ENCODE measurements at places on chromosomes 13 and 19. TPM values are rescaled to one million over a fixed set of nuclear protein-coding genes. Genes with fewer than 3 reads are reported as not detected.

- no peak for DNase-seq
These were observed 605.8 kb downstream of the UQCRFS1 start for GRCh38 chr19:28607066-28607583.

Gene ZNF784
- 3.6 TPM for total RNA-seq

GRCh38 chr13:36673838-36674326, at the start of gene SERTM1:
SERTM1 (plus strand) TSS chr13:36674020; CDS start chr13:36695079, 21,059 bp downstream.
- DNase-seq, result no peak

DNA sequence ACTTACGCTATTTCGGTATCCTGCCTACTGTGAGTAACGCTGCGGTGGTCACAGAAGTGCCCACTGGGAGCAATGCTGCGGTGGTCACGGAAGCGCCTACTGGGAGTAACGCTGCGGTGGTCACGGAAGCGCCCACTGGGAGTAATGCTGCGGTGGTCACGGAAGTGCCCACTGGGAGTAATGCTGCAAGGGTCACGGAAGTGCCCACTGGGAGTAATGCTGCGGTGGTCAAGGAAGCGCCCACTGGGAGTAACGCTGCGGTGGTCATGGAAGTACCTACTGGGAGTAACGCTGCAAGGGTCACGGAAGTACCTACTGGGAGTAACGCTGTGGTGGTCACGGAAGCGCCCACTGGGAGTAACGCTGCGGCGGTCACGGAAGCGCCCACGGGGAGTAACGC, 52.1 kb upstream of the SOX1 start:
- no peak for DNase-seq

DNA sequence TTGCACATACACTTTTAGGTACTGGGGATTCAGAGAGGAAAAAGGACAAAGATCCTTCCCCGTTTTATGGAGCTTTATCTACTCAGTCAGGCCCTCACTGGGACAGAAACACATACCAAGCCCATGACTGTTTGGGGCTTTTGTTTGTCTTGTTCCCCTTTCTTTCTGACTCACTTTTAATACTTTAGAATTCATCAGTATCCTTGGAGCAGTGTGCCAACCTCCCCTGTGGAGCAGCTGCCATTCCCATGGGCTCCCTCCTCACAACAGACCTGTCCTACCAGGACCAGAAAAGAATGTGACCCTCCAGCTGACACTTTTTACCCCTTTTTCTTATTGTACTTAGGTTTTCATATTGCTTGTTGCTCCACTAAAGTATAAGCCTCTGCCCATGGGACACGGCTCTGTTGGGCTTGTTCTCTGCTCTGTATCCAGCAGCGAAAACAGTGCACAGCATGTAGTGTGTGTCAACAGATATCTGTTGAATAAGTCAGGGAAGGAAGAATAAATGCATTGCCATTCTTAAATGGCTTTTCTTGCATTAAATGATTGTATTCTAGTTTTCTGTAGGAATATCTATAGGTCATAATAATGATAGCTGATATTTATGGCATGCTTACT, 431.1 kb downstream of the EFNB2 start:
- no peak for DNase-seq

Gene ATXN8OS
- total RNA-seq, result not detected

GRCh38 chr13:19818223-19818842, 35.6 kb upstream of the PSPC1 start:
- no peak for DNase-seq

- DNase-seq, result no peak
These were observed 221.5 kb downstream of the RGCC start for GRCh38 chr13:41678848-41679247.

Gene THSD1
- total RNA-seq, result 0.09 TPM

GRCh38 chr19:43105496-43105895, 23.0 kb upstream of the PSG2 start:
- no peak for DNase-seq

DNA sequence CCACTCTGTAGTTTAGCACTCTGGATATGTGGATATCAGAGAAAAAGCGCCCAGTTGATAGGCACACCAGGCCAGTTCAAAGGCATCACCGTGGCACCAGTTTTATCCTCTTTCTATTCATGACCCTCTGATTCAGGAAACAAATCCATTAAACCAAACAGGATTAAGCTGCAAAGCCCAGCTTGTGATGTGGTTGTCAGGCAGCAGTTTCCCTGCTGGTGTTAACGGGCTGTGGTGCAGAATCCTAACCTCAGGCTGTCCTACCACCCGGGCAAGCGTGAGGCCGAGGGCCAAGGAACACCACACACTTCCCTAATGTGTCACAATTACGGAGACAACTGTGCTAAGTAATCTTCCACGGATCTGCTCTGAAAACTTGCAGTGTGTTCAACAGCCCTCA, 209.1 kb downstream of the OLFM4 start:
- DNase-seq, result no peak

Gene LHB
- not detected for total RNA-seq

DNA sequence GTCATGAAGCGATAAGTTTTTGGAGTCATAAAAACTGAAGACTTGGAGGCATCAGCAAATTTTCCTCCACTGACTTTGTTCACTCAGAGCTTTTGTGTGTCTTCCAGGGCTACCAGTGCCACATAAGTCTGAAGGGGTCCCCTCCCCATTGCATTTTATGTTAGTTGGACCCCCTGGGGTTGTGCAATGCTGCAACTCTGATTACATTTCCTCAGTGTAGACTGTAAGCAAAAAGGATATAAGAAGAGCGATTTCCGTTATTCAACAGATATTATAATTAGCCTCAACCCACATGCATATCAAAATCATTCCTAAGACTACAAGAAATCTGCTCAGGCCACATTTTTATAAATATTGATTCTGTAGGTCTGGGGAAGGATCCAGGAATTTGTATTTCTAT, 324.0 kb downstream of the TDRD3 start:
- no peak for DNase-seq

GRCh38 chr13:45269204-45269603, 68.4 kb upstream of the KCTD4 start:
- DNase-seq, result no peak

DNA sequence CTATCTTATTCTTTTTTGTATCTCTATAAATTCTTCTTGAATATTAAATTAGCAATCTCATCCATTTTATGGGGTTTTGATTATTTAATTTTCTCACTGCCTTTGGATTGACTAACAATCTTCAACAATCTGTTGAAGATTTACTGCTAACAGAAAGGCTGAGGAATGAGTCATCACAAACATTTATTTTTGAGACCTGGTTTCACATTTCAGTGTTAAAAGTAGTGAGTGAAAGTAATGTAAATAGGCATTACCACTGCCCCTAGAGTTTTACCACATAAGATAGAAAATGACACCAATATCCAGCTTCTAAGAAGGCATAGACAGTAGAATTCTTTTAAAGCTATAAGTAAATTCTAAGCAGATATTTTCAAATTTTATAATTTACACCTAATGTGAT, 472.8 kb downstream of the OLFM4 start:
- DNase-seq, result no peak

DNA sequence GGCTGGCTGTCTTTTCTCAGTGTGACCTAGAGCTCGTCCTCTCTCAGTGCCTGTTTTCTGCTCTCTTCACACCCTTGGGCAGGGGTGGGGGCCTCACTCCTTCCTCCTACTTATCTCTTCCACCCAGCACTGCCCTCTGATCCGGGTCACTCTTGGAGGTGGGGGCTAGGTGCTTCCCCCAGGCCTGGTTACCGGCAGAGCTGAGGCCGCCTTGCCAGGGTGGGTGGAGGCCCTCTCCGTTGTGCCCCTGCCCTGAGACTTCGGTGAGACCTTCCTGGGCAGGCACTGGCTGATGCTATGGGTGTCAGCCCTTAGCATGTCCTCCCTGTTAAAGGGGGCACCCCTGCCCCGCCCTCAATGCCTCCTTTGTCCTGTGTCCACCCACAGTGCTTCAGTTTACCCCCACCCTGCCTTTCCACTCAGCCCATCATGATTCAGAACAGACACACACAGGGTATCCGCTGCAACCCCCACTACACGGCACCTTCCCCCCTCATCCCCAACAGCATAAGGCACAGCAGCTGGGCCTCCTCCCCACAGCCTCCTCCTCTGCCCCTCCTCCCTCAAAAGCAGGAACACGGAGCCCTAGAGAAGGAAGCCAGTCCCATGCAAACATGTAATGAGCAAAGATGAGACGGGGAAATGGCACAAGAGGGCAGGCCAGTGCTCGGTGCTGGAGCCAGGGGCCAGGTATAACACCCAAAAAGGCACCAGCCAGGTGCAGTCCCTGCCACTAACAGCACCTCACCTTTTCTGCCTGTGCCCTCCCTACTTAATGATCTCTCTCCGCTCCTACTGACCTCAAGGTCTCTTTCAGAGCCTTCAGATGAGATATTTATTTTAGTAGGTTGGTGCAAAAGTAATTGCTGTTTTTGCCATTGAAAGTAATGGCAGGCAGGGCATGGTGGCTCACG, 9.8 kb downstream of the ZGLP1 start:
- no peak for DNase-seq

DNA sequence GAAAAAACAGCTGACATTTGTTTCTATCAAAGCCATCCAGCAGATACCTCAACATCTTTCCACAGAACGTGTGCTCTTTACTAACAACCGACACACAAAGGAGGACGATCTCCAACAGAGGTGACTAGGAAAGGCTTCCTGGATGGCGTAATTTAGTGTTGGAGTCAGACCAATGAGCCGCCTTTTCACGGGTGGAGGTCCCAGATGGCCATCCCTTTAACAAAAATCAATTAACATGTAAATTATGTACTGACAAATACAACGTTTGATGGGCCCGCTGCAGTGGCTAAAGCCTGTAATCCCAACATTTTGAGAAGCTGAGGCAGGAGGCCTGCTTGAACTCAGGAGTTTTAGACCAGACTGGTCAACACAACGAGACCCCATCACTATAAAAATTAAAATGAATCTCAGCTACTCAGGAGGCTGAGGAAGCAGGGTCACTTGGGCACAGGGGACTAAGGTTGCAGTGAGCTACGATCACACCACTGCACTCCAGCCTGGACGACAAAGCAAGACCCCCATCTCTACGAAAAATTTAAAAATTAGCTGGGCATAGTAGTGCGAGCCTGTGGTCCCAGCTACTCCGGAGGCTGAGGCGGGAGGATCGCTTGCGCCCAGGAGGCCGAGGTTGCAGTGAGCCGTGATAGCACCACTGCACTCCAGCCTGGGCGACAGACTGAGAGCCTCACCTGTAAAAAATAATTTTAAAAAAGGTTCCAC, 1.2 kb upstream of the DPY19L3 start:
- no peak for DNase-seq

- DNase-seq, result peak; percentile 35
These were observed 27.7 kb downstream of the TUBA3C start for GRCh38 chr13:19153782-19154450.

Gene IRGC
- total RNA-seq, result not detected

Gene LRFN3
- total RNA-seq, result 10.1 TPM

- DNase-seq, result no peak
These were observed 18.1 kb upstream of the EID2 start for GRCh38 chr19:39557811-39558623.

GRCh38 chr13:34941835-34942731, at the start of gene NBEA:
NBEA (plus strand) TSS chr13:34942270; CDS start chr13:34942821, 551 bp downstream.
- peak; percentile 75 for DNase-seq

DNA sequence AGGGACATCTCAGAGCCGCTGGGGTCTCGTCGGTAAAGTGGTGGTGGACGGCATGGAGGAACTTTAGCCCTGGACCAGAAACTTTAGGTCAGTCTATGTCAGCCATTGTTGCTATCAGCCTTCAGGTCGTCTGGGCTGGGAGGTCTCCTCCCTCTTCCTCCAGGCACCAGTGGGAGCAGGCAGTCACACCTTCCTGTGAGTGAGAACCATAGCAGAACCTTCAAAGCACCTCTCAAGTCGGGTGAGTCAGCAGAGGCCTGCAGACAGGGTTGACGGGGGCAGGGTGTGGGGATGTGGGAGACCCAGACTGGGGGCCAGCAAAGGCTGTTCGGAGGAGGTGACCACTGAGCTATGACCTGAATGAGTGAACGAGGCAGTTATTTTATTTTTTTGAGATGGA, 15.4 kb upstream of the SBNO2 start:
- no peak for DNase-seq

DNA sequence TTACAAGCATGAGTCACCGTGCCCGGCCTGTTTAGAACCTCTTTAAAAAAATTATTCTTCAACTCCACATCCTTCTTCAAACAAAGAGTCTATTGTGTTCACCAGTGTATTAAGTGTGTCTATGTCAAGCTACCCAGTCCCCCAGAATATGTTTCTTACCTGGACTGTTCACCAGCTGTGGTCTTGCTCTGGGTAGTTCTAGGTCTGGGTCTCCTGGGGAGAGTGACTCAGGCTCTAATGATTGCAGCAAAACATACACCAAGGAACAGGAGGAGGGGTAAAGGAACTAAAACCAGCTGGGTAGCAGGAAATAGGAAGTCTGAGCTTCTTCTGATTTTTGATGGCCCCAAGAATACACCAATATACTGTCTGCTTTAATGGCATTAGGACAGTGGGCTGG, at the start of gene FPR1:
FPR1 (minus strand) TSS at position 224 of the 400 bp plus-strand sequence. CDS start 4,884 bp downstream, outside the sequence.
- DNase-seq, result no peak

Gene PBX4
- 37.3 TPM for total RNA-seq

DNA sequence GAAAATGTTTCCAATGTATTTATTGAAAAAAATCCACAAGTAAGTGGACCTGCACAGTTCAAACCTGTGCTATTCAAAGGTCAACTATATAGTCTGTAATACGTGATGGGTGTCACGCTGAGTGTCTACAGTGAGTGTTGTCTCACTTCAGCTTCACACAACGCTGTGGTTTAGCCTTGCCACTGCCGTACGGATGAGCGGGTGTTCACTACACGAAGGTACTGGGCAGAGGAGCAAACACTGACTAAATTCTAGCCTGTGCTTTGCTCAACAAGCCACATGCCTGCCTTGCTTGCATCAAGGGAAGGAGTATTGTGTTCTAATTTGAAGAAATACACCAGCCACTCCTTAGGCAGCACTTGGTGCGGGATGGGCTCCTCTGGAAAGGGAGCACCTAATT, 3.4 kb upstream of the FFAR3 start:
- no peak for DNase-seq

Gene FCER2
- 0.57 TPM for total RNA-seq

Gene POSTN
- not detected for total RNA-seq

- DNase-seq, result no peak
These were observed 38.3 kb downstream of the NDFIP2 start for GRCh38 chr13:79519255-79519654.

Gene GARIN5A
- 0.60 TPM for total RNA-seq

GRCh38 chr13:24187185-24187584, 26.7 kb downstream of the SPATA13 start:
- no peak for DNase-seq

GRCh38 chr19:19444681-19445155, 39.2 kb downstream of the GATAD2A start:
- DNase-seq, result no peak

DNA sequence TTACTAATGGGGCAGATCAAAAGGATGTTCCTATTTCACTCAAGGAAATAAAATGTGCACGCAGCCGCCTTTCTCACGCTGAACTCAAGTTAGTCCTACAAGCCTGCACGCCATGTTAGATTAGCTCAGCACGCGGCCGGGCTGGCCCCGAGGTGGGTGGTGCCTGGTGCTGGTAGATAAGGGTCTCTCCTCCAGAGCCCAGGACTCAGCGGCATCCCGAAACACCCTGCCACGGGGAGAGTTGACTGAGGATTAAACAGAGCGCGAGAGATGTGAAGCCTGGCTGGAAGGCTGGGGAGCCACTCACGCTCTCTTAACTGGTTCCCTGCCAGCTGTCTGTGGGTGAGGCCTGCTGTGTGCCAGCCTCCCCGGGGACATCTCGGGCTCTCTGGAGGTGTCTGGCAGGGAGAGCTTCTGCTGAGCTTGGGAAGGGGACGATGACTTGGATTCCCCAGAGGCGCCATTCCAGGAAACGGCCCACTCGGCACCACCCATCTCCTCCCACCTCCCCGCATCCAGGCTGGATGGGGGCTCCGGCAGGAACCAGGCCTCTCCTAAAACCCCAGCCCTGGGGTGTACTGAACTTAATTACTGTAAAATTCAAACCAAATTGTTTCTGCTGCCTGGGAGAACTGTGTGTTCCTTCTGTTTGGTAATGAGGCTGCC, 122.2 kb downstream of the KDM4B start:
- DNase-seq, result no peak

Measured in activated naive CD4-positive, alpha-beta T cell treated with anti-CD3 and anti-CD28 coated beads, Interleukin-2, amount 50 U/mL, for 72 hours (primary cell).